ENCODE measurements at places on chromosomes 12 and 14.

DNA sequence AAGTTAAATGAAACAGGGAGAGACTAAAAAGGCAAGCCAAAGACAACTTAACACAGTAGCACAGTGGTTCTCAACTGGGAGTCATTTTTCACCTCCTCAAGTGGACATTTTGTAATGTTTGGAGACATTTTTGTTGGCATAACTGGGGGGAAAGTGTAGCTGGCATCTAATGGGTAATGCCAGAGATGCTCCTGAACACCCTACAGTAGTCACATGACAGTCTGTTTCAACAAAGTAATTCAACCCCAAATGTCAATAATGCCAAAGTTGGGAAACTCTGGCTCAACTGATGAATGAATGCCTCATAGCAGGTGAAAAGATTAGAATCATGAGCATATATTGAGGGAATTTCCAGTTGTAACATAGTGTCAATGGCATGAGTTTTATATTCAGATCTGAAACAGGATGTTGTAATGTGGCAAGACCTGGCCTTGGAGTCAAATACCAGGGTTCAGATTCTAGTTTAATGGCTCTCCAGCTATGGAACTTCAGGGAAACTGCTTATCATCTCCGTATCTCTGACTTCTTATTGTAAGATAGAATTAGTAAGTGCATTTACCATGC lies 2.4 kb upstream of the OR4K5 start:
- DNase-seq = no peak

- no peak for DNase-seq
These were observed 70.5 kb upstream of the FRMD6 start for GRCh38 chr14:51581017-51581881.

GRCh38 chr14:77638771-77639171 lies 22.3 kb upstream of the SPTLC2 start:
- no peak for DNase-seq

GRCh38 chr14:79511146-79511545 lies 700.2 kb downstream of the DIO2 start:
- DNase-seq = no peak

DNA sequence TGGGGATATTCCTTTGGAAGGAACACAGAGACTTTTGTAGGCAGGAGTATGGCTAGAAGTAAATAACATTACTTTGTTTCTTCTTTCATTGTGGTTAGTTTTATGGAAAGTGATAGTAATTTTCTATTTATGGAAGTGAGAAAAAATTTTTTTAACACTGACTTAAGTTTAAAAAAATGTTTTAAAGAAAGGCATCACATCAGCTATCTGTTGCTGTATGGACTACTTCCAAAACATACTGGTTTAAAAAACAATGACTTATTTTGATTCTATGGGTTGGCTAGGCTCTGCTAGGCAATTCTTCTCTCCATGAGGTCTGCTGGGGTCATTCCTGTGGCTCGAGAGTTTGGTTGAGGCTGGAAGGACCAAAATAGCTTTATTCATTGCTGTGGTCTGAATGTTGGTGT lies 31.7 kb upstream of the SLC38A2 start:
- DNase-seq = no peak

- no peak for DNase-seq
These were observed 589.8 kb upstream of the ATP2B1 start for GRCh38 chr12:90298289-90298948.

All from sigmoid colon (tissue), 7 donors.